NCI-H524 (cell line): ENCODE measurements at places on chromosomes 7 and 10.

GRCh38 chr10:49179699-49180443 lies 8.3 kb downstream of the TMEM273 start:
- DNase-seq = no peak

DNA sequence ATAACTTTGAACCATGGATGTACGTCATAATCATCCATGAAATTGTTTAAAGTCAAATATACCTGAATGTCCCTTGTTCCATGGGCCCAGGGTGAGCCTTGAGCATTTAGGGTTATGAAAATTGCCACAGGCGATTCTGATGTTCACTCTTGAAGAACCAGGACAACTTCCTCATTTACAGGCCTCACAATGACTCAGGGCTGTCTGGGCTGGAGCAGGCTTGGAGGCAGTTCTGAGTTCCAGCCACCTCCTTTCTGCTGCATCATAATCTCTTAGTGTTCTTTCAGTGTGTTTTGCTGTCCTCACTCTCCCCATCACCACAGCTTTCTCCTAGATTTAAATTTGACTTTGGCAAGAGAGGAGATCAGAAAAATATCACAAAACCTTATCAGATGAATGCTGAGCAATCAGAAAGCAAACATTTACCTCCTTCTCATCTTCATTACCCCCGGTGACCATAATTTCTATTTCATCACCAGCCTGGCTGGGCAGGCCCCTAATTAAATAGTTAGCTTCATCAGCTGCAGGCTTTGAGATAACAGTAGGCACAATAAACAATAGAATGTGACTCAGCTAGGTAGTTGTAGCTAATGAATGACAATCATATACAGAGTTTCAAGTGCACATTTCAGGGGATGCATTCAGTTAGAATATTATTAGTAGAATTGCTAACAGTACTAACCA lies 571.0 kb downstream of the SH2D4B start:
- no peak for DNase-seq

GRCh38 chr7:44995555-44996493 lies 4.2 kb upstream of the CCM2 start:
- DNase-seq = no peak

GRCh38 chr10:68196701-68197100 lies 35.2 kb downstream of the ATOH7 start:
- no peak for DNase-seq

DNA sequence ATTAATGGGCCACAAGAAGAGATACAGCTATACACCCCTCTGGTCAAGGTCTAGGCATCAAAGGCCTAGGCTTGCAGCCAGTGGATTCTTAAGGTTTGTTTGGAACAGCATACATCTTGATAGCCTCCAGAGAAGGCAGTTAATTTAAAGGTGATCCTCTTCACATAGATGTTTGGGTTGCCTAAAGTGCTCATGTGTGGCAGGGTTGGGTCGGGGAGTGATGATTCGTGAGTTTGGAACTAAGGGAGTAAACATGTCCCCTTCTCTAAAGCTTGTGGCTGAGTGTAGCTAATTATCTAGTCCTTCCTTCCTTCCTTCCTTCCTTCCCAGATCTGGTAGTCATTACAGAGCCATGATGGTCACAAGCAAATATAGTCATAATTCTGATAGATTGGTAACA lies 12.4 kb downstream of the PCLO start:
- DNase-seq = no peak

GRCh38 chr10:31020209-31020608 lies 11.5 kb downstream of the ZNF438 start:
- no peak for DNase-seq

DNA sequence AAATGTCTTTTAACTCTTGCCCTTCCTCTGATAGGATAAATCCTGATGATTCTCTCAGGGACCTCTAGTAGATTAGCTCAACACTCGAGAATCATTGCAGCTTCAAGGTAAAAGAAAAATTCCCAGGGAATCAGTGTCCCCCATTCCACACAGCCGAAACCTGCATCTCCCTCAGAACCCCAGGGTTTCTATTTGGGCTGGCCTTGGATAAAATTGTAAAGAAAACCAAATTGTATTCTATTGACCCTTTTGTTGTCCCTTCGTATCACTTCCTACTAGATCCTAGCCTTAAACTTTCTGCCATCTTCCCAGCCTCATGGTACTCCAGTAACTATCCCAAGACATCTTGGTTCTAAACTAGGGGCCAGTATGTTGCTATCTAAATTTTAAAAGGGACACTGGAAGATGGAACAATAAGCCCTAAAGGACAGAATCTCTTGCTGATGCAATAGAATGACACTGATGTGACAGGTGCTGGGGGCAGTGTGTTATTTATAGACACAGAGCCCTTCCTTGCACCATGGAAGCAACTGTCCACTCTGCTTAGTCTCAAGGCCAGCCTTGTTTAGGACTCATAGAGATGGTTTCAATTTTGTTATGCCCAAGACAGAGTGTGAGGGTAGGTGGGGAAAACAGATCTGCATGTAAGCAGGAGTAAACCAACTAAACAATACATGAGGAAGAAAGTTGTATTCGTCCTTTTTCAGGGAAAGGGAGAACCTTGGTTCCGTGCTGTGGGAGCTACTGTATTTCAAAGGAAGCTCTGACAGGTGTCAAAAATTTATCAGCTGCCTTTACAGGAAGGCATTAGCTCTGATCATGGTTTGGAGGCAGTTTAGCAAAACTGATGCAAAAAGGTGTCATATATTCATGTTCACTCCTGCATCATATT lies 7.6 kb downstream of the ASB15 start:
- DNase-seq = no peak

- no peak for DNase-seq
These were observed 57.7 kb downstream of the PPP1R3C start for GRCh38 chr10:91575044-91575610.

- DNase-seq = no peak
These were observed 51.4 kb downstream of the CHRM2 start for GRCh38 chr7:136919820-136920219.

DNA sequence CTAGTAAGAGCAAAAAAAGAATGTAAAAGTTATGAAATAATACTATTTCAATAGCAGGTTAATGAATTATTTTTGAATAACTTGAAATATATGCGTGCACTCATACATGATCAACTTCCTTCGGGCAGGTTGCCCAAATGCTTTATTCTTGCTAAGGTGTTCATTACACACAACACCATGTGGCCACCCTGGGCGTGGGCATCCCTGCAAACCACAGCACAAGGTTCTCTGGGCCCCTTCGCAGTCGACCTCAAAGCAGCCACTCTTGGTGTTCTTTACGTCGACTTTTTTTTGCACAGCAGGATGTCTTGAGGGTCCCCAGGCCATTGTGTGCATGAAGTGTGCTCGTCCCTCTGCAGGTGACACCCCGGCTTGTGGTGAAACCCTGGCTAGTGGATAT lies 300.7 kb upstream of the PITRM1 start:
- DNase-seq = no peak

GRCh38 chr10:6595499-6595898 lies 15.4 kb upstream of the PRKCQ start:
- DNase-seq = no peak

DNA sequence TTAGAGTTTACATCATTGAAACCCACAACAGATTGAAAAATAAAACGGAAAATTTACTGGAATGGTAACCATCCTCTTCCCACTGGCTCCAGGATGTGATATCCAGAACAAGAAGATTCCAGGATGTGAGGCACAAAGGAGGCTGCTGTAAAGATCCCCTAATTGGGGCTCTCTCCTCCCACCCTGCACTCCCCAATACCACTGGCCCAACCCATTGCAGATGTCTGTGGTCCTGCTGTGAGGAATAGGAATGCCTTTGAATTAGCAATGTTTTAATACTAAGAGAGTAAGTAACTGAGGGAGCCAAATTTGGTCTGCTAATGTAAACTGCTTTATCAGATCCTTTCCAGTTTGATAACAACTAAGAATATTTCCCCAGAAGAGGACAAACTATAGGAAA lies 225.9 kb upstream of the INHBA start:
- no peak for DNase-seq
